Stimulated activated CD8-positive, alpha-beta memory T cell treated with anti-CD3 and anti-CD28 coated beads, Interleukin-7, amount 100 ng/mL, for 1 hour (primary cell): ENCODE measurements at places on chromosomes 4 and X.

DNA sequence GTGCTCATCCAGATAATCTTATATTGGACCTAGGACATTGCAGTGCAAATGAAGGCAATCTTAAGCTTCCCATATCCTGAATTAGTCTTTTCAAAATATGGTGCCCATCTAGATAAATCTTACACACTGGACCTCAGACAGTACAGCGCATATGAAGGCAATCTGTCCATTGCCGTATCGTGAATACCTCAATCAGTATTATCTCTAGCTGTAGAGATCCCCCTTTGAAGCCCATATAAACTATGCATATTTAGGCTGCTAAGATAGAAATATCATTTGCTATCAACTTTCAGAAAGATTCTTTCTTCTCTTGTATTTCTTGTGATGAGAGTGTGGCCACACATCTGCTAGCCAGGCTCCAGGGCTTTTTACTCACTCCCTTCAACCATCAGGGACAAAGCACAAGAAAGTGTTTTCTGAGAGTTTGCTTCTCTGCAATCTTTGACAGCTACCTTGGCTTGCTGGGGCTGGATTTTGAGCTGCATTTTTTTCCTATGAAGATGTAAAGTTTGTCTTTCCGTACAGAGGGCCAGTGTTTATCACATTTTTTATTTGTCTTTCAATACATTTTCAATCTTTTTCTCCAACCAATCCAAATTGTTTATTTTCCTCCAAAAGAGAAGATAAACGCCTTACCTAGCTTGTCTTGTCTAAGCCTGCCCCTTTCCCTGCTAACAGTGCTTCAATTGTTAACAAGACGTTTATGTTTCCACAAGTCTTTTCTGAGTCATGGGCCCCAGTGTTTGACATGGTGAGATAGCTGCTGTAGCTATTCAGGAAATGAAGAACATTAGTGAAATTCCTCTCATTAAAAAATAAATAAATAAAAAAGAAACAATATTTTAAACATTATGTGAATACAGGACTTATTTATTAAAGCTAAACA lies 57.6 kb upstream of the FAT1 start:
- no peak for DNase-seq

DNA sequence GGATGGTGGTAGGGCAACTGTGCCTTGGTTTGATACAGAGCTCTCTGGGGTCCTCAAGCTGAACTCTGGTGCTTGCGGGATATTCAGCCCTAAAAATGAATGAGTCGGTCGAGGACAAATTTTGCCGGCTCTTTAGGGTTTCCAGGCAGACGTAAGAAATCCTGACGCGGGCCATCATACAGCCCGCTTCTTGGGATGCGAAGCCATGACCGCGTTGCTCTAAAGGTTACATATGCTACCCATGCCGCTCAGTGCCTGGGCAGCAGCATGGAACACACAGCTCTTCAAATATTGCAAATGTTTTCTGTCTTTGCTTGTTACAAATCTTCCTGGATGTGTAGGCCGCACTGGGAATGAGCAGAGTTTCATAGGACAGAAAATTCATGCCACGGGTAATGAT lies 55.6 kb downstream of the NBDY start:
- DNase-seq, result no peak

DNA sequence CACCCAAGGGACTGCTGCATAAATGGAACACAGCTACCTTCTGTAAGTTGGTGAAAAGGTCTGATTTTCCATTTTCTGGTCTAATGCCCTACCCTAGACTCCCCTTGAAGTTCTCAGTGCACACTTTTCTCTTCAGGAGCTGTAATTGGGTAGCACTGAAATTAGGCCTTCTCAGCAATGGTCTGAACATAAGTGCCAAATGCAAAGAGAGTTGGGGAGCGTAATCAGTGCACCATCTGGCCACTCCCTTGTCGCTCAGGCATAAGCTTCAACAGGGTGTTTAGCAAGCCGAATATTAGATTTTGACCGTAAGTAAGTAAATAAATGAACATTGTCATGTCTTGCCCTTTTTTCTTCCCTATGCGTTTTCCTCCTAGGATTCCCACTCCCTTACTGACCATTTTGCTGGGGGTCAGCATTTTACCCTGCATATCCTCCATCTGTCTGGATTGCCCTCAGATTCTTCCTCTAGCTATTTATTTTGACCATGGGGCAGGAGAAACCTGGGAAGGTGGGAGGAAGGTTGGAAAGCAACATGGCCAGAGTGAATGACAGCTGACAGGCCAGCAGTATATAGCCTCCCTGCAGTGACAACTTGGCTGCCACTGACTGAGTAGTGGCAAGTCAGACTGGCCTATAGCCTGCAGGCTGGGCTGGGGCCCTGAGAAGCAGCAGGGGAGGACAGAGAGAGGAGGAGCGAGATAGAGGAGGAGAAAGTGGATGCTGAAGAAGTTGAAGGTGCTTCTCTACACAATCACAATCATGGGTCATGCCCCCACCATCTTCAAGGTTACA lies 2.7 kb downstream of the NHSL2 start:
- DNase-seq, result no peak

DNA sequence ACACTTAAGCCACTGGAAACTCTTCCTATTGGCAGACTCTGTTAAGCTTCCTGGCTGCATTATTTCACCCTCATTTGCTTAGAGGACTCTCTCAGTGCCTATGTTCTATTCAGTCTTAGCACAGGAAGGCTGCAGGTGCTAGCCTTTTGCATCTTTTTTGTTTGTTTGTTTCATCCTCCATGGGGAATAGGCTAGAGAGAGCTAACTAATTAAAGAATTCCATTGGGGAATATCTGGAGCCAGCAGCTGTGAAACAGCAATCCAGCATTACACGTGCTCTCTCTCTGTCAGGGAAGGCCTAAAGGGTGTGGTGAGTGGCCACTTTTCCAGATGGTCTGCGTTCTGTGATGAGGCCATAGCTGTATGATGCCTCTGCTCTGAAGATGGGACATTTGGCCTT lies 633.6 kb downstream of the SPRY1 start:
- no peak for DNase-seq

DNA sequence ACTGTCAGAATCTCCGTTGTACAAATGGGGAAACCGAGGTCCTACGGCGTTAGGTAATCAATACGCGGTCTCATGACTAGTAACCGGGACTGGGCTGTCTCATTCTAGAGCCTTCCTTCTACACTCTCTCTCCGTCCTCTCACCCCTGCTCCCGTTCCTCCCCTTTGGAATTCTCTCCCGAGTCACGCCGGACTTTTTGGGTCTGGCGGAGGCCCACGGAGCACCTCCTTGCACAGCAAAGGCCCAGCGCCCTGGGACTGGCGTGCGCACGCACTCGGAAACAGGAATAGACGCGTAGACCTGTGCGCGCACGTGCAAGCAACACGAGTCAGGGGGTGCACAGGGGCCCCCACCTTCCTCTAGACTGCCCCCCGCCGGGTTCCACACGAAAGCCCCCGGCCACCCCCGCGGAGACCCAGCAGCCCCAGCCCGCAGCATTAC lies 361 bp downstream of the QDPR start:
- no peak for DNase-seq

- no peak for DNase-seq
Measured at GRCh38 chrX:148229801-148230303, 248.7 kb downstream of the FMR1NB start.

GRCh38 chr4:41221850-41222645 lies 7.7 kb upstream of the APBB2 start:
- DNase-seq, result no peak

GRCh38 chrX:34332334-34332733 lies 200.2 kb upstream of the FAM47A start:
- DNase-seq, result no peak

- DNase-seq, result no peak
Measured at GRCh38 chr4:104589264-104589868, 94.7 kb upstream of the CXXC4 start.

GRCh38 chr4:87465739-87466366 lies 43.5 kb downstream of the NUDT9 start:
- DNase-seq, result no peak
